HepG2 (cell line): ENCODE measurements at places on chromosomes 2 and 18.

- DNase-seq: no peak
These were observed 96.1 kb downstream of the ARL6IP6 start for GRCh38 chr2:152814475-152815030.

- no peak for DNase-seq
These were observed 28.3 kb upstream of the FZD7 start for GRCh38 chr2:202005272-202005887.

- no peak for DNase-seq
These were observed 126.1 kb downstream of the THADA start for GRCh38 chr2:43469713-43470112.

DNA sequence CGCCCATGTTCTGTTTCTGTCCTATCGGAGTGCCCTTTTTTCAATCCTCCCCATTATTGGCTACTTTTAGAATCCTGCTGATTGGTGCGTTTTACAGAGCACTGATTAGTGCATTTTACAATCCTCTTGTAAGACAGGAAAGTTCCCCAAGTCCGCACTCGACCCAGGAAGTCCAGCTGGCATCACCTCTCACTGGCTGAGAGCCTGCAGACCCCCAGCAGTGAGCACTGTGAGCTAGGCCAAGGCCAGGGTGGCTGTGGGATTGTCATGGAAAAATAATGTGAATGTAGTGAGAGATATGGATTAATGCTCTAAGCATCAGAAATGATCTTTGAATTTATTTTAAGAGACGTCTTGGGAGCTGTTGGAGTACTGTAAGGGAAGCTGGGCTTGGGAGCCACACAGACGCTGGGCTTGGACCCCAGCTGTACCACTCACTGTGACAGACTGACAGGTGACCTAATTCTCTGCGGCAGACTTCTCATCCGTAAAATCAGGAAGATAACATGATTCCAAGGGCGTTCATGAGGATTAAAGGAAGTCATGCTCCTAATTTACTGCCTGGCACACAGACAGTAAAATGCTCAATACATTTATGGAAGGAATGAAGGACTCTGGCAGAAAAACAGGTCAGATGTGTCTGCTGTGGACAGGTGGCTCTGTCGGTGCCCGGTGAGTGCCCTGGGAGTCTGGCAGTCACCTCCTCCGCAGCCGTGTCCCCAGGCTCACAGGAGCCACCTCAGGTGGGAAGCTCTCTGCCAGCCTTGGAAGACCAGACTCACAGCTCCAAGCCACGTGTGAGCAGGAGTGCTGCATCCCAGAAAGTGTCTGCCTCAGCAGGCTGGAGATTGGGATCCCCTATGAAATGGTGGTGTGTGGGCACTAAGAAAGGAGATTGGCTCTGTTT is 105.5 kb downstream of the FAM168B start:
- DNase-seq: no peak

DNA sequence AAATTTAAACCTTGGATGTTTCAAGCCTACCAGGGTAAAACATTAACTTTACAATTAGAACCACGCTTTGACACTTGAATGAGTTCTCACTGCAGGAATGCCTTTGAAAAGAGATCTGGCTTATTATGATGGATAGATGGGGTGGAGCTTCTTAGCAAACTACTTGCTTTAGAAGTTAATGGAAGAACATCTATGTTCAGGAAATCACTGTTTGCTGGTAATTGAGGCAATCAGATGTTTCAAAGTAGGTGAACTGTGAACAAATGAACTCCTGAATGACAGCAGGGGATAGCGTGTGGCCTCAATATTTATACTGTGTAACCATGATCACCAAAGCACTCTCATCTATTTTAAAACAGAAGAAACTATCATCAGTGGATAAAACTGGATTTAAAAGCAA is 383.6 kb downstream of the PIK3C3 start:
- DNase-seq: peak; percentile 88

DNA sequence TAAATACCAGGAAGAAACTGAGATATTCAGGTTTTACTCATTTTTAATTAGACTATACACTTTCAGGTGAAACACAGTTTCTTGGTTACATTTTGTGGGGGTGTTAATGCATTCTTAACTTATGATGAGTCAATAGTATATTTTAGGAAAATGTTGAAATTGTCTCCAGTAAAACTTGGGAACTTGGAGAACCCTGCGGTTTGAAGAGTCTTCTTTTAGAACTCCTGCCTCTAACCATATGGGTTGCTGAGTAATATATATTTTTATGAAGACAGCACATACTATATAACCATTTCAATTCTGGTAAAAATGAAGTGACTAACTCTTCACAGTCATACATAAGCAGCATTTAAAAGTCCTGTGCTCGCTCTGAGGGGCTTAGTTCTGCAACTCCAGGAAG is 308.2 kb upstream of the LRATD1 start:
- DNase-seq: no peak

GRCh38 chr2:240170354-240170735 is 29.9 kb upstream of the OTOS start:
- no peak for DNase-seq
